ENCODE measurements at places on chromosomes 5 and 9.

DNA sequence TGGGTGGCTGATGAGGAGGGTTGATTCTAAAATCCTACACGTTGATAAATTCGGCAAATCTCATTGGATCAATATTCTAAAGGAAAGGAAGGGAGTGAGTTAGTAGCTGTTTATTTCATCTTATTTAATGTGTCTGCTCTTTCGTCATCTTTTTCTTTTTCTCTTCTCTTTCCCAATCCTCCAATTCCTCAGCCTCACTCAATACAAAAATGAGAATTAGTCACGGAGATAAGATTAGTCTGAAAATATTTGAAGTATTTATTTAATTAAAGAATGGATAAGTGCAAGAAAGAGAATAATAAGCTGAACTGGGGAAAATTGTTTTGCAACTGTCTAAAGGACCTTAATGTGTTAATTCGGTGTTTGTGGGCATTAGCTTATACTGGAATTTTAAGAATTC, 1095.1 kb downstream of the DTWD2 start:
- no peak for DNase-seq

DNA sequence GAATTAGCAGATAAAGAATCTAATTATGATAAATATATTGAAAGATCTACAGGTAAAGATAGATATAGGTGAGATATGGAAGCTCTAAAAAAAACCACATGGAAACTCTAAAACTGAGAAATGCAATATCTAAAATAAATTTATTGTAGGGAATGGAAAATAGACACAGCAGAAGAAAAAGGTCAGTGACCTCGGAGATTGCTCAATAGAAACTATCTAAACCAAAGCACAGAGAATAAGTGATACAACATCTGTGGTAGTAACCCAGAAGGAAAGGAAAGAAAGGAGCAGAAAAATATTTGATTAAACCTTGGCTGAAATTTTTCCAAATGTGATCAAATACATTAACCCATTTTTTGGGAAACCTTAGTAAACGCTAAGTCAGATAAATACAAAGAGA, 43.1 kb upstream of the GLIPR2 start:
- DNase-seq: no peak

GRCh38 chr9:130846487-130847305, 11.6 kb downstream of the ABL1 start:
- no peak for DNase-seq

DNA sequence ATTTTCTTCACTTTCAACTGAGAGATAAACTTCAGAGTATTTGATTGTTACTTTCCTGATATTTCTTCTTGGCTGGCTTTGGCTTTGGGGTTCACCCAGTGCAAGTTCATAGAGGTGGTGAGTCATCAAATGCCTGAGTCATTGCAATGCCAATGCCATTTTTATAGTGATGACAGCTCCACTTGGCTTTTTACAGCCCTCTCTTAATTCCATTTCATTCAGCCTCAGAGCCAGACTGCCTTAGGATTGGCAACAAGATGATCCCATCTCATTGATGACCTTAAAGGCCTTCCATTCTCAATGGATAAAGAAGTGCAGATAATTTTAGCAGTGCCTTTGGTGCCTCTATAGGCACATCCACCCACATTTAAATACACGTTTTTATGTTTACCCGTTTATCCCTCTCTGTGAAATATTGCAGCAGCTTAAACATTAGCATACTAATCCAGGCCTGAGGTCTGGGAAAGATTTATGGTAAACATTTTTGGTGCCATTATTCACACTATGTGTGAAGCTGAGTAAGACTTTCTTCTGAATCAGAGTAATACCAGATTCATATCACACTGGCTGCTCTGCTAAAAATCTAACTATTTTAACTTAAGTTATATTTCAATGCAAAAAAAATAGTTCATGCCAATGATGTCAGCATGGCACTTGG, 88.9 kb upstream of the TYRP1 start:
- DNase-seq: no peak

DNA sequence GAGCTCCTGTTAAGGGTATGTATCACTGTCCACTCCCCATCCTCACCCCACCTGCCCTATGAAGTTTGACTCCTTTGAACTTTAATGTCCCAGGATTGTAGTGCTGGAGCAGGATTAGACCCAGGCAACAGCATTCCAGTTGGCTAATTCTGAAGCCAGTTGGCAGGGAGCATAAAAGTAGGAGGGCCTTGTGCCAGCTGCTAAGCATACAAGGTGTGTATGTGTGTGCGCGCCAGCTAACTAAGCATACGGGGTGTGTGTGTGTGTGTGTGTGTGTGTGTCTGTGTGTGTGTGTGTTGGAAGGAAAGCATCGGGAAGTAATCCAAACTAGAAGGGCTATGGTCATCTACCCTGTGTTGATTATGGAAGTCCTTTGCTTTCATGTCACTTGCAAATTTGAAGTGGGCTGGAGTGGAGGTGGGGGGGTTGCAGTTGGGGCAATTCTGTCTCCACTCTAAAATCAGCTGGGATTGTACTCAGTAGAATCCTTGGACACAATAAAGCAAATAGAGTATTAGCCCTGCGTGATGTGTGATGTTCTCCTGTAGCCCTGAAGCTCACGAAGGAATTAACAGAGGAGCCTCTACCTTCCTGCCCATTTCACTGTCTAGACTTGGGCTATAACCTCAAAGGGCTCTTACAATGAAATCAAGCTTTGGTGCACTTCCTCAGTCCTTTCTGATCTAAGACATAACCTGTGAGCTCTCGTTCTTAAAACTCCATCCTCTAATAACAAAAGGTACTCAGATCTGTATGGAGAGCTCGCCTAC, 26.9 kb downstream of the HMGCR start:
- DNase-seq: no peak

DNA sequence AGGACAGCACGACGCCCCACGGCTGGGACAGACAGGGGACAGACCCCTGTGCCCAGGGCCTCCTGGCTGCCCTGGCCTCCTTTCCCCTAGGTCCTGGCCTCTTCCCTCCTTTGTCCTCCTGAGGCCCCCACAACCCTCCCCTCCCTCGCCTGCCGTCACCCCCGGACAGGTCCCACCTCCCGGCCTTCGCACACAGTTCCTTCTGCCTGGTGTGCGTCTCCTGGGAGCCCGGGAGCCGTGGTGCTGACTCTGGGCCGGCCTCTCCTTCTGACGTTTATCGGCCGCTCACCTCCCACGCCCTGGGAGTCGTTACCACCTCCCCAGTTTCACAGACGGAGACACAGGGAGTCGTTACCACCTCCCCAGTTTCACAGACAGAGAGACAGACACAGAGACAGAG, 25.1 kb upstream of the NOTCH1 start:
- DNase-seq: no peak

- no peak for DNase-seq
Measured at GRCh38 chr5:125326150-125326510, 579.7 kb upstream of the ZNF608 start.

- no peak for DNase-seq
Measured at GRCh38 chr5:34523387-34523726, 132.8 kb upstream of the RAI14 start.

DNA sequence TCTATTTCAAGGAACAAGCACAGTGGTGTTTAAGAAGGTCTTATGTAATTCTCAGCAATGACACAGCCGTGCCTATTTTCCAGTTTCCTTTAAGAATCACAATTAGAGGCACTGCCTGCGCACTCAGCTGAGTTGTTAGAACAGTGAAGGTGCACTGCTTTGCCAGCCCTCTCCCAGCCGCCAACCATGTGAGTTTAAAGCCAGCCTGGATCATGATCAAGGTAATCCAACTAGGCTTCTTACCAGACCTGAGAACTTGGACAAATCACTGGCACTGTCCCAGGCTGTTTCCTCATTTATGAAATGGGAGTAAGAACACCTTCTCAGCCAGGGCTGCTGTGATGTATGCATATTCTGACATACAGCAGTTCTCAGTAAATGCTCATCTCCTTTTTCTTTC, 99.6 kb downstream of the ASTN2 start:
- no peak for DNase-seq

- DNase-seq: no peak
Measured at GRCh38 chr5:19608444-19609002, 379.5 kb downstream of the CDH18 start.

DNA sequence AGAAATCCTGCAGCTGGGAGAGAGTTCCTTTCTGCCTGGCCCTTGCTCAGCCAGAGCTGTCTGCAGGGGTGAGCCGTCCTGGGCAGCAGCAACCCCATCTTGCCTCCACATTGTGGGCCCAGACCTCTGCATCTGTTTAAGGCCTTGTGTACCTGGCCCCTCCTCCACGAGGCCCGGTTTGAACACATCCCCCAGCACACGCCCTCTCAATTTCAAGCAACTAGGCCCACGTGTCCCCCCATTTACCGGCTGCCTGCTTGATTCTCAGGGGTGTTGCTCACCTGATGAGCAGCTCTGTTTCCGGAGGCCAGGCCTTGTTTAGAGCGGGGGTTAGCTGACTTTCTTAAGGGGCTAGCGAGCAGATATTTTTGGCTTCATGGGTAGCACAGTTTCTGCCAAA, 181.8 kb downstream of the HSPA4 start:
- DNase-seq: no peak

GRCh38 chr5:17817990-17818389, 183.7 kb downstream of the TAF11L14 start:
- no peak for DNase-seq

Data from CD4-positive, alpha-beta T cell treated with Interferon gamma for 1 hour (primary cell).